ENCODE measurements at places on chromosomes 1 and 21.
A peak's percentile ranks its signal among the peaks of the same experiment; 100 is the strongest.

DNA sequence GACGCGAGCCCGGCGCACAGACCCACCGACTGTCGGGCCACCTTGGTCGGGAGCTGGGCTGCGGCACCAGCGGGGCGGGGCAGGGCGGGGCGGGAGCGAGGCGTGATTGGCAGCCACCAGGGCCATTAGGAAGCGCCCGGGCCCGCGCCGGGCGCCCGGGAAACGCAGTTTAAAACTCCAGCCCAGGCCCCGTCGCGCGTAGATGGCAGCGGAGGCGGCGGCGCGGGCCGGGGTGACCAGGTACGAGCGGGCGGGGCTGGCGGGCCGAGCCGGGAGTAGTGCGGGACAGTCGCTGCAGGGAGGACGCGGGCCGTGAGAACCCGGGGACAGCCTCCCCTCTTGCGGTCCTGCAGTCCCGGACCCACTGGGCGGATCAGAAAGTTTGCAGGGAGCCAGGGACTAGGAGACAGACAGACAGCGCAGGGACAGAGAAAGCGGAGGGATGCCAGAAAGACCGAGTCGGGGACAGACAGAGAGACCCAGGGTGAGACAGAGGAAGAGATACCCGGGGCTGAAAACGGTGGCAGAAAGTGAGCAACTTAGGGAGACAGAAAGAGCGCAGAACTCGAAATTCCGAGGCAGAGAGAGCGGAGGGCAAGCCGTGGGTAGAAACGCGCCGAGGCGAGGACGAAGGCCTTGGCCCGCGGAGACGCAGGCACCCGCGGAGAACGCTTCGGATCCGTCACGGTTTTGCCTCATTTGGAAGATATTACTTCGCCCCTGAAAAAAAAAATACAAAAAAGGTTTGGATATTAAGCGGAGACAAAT, at the start of gene DMBX1:
DMBX1 (plus strand) TSS at position 199 of the 768 bp plus-strand sequence. CDS start 17,175 bp downstream, outside the sequence.
- no peak for DNase-seq

GRCh38 chr21:36079010-36079649, 9.3 kb downstream of the CBR1 start:
- DNase-seq = peak; percentile 28

- no peak for DNase-seq
These were observed 318.4 kb downstream of the AJAP1 start for GRCh38 chr1:4972761-4973320.

- DNase-seq = no peak
These were observed 89.0 kb upstream of the HMCN1 start for GRCh38 chr1:185645162-185645640.

DNA sequence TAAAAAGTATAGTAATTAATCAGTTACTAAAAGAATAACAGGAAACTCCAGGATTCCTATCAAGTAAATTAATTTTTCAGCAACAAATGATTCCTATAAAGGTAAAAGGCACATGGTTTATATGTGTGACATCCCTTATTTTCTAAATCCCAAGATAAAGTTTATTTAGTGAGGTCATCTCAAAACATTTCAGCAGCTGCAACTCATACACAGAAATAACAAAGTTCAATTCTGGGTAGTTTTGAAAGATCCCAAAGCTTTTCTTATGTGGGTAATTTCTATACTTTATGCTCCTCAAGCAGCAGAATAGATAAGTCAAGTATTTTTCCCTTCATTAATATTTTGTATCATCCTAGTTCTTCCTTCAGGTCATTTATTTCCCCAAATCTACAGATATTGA, 117.7 kb downstream of the EIF4G3 start:
- no peak for DNase-seq
